Stimulated activated naive CD8-positive, alpha-beta T cell treated with anti-CD3 and anti-CD28 coated beads, Interleukin-15, amount 100 ng/mL, for 72 hours (primary cell): ENCODE measurements at places on chromosomes 1 and 21.

DNA sequence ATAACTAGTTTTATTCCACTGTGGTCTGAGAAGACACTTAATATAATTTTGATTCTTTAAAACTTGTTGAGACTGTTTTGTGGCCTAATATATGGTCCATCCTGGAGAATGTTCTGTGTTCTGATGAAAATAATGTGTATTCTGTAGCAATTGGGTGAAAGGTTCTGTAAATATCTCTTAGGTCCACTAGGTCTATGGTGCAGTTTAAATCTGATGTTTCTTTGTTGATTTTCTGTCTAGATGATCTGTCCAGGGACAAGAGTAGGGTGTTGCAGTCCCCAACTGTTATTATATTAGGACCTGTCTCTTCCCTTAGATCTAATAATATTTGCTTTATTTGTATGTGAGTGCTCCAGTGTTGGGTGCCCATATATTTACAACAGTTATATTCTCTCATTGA, 33.9 kb upstream of the PM20D1 start:
- no peak for DNase-seq

- DNase-seq: no peak
These were observed 56.9 kb upstream of the RGS1 start for GRCh38 chr1:192518700-192519099.

DNA sequence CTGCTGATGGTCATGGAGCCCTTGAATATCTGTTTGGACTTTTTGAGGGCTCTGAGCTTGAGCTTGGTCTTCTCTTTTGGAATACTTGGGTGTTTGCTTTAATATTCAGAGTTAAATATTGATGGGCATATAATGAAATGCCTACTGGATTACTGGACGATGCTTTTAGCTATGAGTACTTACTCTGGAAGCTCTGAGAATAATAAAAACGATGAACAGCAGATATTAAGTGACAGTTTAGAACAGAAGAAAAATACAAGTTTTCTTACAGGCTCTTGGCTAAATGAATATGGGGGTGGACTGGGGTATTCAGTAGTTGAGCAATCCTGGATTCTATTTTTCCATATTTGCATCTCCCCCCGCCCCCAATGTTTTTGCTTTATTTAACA, 20.7 kb downstream of the GALNT2 start:
- no peak for DNase-seq

DNA sequence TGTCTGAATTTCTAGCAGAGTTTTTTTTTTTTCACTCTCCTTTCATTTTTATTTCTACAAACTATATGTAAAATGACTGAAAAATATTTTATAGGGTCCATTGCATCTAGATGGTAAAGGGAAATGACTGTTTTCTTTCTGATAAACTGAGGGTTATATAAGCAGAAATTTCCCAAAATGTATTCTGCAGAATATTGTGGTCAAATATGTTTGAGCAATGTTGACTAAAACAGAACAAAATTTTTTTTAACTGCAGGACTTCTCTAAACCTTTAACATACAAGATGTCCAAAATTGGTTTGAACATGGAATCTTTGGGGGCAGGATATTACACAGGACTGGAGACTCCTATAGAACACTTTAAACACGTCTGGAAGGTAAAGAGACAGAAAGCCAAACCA, 190.5 kb downstream of the TOMM20 start:
- no peak for DNase-seq

DNA sequence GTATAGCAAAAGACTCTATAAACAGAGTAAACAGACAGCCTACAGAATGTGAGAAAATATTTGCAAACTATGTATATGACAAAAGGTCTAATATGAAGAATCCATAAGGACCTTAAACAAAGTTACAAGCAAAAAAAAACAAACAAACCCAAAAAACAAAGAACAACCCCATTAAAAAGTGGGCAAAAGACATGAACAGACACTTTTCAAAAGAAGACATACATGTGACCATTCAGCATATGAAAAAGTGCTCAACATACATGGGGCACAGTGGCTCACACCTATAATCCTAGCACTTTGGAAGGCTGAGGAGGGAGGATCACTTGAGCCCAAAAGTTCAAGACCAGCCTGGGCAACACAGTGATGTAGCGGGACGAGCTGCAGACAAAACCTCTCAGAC, 17.9 kb upstream of the OR2B11 start:
- no peak for DNase-seq

DNA sequence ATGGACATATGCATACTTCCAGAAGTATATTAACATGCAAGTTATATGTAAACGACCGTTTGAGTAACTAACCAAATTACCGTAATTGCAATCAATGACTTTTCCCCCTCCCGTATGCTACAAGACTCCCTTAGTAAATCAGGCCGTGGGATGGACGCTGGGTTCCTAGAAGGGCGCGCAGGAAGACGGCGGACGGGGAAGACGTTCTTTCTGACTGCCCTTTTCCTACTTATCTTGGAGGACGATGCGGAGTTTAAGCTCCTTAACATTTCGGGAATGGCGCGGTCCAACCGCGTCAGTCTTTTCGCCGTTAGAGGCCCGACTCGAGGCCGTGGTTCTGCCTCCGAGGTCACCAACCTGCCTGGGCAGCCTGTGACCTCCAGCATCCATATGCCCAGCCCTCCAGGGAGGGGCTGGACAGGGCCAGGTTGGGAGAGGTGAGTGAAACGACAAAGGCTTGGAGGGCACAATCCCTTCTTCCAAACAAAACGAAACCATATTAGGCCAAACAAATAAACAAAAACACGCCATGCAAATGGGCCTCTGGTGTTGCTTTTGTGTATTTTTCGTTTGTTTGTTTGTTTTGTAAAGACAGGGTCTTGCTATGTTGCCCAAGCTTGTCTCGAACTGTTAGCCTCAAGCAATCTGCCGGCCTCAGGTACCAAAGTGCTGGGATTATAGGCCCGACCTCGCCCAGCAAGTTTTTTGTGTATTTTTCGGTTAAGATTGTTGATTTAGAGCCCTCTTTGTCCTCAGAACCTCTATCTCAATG, 873 bp upstream of the PI4KB start:
- no peak for DNase-seq

- DNase-seq: peak; percentile 64
These were observed 14.0 kb upstream of the SYNC start for GRCh38 chr1:32716312-32717148.

- DNase-seq: no peak
These were observed 22.4 kb downstream of the LRRC8B start for GRCh38 chr1:89546934-89547562.

DNA sequence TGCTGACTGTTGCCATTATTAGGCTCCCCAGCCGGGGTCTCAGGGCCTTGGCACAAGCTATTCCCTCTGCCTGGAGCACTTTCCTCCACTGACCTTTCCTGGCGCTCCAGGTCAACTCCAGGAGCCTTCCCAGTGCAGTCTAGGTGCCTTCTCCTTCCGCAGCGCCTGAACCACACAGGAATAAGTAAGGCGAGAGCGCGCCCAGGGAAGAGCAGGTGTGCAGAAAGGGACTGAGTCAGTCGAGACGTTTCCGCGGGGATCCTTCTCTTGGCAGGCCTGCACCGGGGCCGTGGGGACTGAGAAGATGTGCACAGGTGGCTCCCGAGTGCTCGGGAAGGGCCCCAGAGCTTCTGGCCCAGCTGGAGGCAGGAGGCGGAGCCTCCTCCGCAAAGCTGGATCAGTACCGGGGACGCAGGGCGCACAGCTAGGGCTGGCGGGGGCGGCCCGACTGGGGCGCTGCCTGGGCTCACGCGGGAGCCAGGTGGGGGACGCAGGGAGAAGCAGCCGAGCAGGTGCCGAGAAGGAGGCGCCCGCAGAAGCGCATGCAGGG, 765 bp upstream of the BMP8A start:
- DNase-seq: no peak

- DNase-seq: no peak
These were observed 152.4 kb downstream of the HLX start for GRCh38 chr1:221031458-221032203.

- DNase-seq: no peak
These were observed 94.7 kb downstream of the NTMT2 start for GRCh38 chr1:170240409-170240808.

DNA sequence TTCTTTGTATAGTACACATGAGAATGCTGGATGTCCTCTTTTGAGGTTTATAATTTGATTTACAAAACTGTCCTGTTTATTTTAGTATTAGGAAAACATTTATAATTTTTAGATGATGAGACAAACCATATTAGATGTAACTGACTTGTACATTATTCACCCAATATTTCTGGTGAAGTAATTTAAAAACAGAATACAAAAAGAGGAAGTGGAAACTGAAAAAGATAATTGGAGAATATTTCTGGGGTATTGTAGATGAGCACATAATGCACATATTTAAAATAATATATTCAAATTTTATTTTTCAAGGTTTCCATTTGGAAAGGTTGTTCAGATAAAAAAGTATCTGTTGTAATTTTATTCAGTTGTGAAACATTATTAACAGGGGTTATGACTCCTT, 40.7 kb downstream of the XPR1 start:
- DNase-seq: no peak

DNA sequence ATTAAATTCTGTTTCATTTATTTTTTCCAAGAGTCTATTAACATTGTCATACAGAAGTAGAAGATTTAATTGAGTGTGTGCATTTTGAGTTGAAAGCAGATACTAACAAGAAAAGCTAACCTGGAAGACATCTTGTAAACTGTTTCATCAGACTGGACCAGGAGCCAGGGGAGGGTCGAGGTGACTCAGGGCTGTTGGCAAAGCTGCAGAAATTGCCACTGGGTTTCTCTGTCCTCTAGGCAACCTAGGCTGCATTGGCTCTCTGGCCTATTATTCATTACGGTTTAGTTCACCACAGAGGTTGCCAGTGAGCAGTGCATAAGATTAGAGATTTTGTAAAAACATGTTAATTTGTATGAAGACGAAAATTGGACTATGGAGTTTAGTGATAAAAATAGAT, 27.5 kb downstream of the ERG start:
- no peak for DNase-seq

DNA sequence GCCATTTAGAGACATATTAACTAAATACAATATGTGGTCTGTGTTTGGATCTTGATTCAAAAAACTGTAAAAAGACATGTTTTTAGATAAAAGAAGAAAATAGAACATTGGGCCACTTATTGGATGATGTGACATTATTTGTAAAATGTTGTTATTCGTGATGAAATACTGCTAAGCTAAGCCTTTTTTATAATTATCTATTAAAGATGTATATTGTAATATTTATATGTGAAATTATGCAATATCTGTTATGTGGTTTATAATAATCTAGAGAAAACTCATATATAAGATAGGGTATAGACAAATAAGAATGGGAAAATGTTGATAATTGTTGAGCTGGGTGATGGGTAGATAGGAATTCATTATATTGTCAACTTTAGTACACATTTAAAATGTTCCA, 82.0 kb upstream of the RGS1 start:
- no peak for DNase-seq

- DNase-seq: no peak
These were observed 40.7 kb upstream of the DHCR24 start for GRCh38 chr1:54927472-54928240.

GRCh38 chr1:48196237-48196636, 26.3 kb upstream of the SLC5A9 start:
- DNase-seq: no peak

DNA sequence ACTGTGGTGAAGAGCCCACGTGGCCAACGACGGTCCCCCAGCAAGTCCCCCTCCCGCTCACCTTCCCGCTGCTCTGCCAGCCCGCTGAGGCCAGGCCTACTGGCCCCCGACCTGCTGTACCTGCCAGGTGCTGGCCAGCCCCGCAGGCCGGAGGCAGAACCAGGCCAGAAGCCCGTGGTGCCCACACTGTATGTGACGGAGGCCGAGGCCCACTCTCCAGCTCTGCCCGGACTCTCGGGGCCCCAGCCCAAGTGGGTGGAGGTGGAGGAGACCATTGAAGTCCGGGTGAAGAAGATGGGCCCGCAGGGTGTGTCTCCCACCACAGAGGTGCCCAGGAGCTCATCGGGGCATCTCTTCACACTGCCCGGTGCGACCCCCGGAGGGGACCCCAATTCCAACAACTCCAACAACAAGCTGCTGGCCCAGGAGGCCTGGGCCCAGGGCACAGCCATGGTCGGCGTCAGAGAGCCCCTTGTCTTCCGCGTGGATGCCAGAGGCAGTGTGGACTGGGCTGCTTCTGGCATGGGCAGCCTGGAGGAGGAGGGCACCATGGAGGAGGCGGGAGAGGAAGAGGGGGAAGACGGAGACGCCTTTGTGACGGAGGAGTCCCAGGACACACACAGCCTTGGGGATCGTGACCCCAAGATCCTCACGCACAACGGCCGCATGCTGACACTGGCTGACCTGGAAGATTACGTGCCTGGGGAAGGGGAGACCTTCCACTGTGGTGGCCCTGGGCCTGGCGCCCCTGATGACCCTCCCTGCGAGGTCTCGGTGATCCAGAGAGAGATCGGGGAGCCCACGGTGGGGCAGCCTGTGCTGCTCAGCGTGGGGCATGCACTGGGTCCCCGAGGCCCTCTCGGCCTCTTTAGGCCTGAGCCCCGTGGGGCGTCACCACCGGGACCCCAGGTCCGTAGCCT, 46.8 kb downstream of the TRIM11 start:
- DNase-seq: no peak

GRCh38 chr1:105260001-105260400, 1510.3 kb downstream of the AMY1C start:
- no peak for DNase-seq

DNA sequence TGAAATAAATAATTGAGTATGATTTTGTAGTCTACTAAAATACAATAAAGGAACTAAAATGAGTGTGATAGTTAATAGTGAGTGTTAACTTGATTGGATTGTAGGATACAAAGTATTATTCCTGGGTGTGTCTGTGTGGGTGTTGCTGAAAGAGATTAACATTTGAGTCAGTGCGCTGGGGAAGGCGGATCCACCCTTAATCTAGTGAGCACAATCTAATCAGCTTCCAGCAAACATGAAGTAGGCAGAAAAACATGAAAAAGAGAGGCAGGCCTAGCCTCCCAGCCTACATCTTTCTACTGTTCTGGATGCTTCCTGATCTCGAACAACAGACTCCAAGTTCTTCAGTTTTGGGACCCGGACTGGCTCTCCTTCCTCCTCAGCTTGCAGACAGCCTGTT, 1716.6 kb downstream of the MRPL39 start:
- no peak for DNase-seq

GRCh38 chr1:238161955-238162354, 271.2 kb upstream of the ZP4 start:
- no peak for DNase-seq

GRCh38 chr1:72516826-72517225, 234.5 kb upstream of the NEGR1 start:
- DNase-seq: no peak

GRCh38 chr1:59766227-59766855, 48.4 kb upstream of the HOOK1 start:
- no peak for DNase-seq

DNA sequence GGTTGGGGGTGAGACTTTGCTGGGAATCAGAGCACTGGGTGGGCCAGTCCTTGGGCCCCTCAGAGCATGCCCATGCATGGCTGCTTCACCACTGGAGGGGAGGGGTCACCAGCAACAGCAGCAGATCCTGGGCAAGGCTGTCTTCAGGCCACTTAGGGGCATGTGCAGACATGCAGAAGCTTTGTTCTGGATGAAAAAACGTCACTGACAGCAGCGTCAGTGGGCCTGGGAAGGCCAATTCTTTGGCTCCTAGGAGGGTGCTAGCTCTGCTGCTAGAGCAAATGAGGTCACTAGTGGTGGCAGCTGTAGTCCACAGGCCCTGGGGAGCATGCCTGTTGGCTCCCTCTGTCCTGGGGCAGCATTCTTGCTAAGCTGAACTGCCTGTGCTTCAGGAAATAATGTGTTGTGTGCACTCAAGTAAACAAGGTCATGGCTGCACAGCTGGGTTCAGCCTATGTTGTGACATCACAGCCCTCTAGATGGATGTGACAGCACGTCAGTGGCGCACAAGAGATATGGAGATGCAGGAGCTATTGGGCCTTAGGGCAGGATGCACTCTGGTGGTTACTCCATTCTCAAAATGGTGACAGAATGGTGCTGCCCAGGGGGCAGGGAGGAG, 27.0 kb downstream of the ZC3H11B start:
- no peak for DNase-seq
